ENCODE measurements at places on chromosomes 6 and 20.
A peak's percentile ranks its signal among the peaks of the same experiment; 100 is the strongest.

GRCh38 chr6:1013656-1014430 is 298.1 kb upstream of the FOXQ1 start:
- DNase-seq, result no peak

DNA sequence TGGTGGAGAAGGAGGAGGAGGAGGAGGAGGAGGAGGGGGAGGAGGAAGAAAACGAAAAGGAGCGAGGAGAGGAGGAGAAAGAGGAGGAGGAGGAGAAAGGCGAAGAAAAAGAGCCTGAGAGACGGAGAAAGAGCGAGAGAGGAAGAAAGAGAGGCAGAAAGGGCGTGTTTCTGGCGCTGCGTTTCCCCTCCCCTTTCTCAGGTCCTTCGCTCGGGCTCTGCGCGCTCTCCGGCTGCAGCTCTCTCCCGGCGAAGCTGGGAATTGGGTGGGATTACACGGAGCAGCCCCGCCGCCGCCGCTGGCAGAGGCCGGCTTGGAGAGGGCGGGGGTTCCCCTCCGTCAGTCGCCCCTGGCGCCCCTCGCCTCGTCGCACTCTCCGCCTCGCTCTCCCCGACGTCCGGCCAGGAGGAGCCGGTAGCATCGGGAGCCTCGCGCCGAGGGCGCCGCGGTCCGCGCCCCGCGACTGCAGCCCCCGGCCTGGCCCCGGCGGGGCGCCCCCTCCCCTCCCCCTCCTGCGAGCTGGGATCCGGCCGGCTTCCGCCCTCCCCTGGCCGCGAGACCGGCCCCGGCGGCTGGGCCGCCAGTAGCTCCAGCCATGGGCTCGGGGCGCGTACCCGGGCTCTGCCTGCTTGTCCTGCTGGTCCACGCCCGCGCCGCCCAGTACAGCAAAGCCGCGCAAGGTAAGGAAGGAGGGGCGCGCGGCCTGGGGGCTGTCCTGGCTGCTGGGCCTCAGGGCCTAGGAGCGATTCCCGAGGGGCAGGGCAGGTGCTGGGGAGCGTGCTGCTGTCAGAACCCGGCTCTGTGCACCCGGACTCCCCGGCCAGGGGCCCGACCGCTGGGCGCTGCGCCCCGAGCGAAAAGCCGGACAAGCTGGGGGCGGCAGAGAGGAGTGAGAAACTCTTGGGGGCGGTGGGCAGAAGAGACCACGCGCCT is at the start of gene SCUBE3:
Gene SCUBE3 (plus strand): TSS at position 133 of the 933 bp plus-strand sequence. CDS start 463 bp downstream, at position 596.
- DNase-seq, result peak; percentile 60

- DNase-seq, result no peak
Observed at GRCh38 chr6:165204807-165205545, 104.4 kb downstream of the C6orf118 start.

GRCh38 chr6:54070025-54070424 is 41.2 kb upstream of the MLIP start:
- DNase-seq, result no peak

- DNase-seq, result peak; percentile 4
Observed at GRCh38 chr6:14038467-14039437, 78.8 kb upstream of the CD83 start.

- no peak for DNase-seq
Observed at GRCh38 chr6:130211691-130212090, 11.1 kb downstream of the SAMD3 start.

DNA sequence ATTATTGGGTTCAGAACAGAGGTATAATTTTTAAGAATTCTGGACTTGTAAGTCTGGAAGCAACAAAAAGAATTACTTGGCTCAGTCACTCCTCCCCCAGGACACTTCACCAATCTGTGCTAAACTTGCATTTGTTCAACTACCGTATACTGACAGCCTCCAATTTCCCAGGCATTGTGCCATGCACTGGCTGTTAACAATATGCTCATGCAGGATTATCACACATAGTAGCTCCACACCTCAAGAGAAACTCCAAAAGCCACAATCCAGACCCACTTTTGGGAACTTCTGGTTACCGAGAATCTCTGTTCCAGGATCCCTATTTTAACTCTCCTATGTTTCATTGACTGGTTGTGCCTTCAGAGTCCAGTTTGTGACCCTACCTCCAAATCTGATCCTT is 7.7 kb downstream of the ADGRF1 start:
- no peak for DNase-seq

Data from right renal pelvis (tissue), 4 donors.